Left renal cortex interstitium (tissue), 4 donors: ENCODE measurements at places on chromosomes 7 and 10. TPM values are rescaled to one million over a fixed set of nuclear protein-coding genes. Genes with fewer than 3 reads are reported as not detected.

DNA sequence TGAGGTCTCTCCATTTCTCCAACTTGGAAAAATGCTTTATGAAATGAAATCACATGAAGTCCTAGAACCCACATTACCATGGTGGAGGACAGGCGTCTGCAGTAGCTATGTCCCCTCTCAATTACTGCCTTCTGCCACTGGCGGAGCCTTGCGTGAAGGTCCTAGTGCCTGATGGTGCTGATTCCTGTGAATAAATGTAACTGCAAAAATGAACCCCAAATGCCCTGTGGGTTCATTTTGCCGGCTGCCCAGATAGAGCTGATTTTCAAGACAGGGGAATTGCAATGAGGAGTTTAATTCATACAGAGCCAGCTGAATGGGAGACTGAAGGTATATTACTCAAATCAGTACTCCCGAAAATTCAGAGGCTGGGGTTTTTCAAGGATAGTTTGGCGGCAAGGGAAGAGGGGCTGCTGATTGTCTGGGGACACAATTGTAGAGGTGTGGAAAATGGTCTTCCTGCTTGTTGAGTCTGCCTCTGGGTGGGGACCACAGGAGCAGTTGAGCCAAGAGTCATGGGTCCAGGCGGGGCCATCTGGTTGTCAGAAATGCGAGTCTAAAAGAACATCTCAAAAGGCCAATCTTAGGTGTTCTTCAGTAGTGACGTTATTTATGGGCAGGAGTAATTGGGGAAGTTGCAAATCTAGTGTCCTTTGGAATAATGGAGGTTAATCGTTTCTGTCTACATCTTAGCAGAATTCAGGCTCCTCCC, 13.5 kb downstream of the PRF1 start:
- DNase-seq, result no peak

GRCh38 chr7:919114-919442, 35.4 kb downstream of the ADAP1 start:
- DNase-seq, result no peak

GRCh38 chr7:151081170-151082101, 827 bp upstream of the FASTK start:
- DNase-seq, result no peak

GRCh38 chr10:34290412-34291081, 524.5 kb downstream of the PARD3 start:
- no peak for DNase-seq

Gene COL28A1
- 12.7 TPM for polyA plus RNA-seq

GRCh38 chr7:133290676-133291333, 37.9 kb downstream of the EXOC4 start:
- no peak for DNase-seq

- no peak for DNase-seq
Observed at GRCh38 chr7:117278040-117278439, 44.8 kb downstream of the WNT2 start.

- DNase-seq, result no peak
Observed at GRCh38 chr7:81211204-81211933, 292.5 kb upstream of the SEMA3C start.

DNA sequence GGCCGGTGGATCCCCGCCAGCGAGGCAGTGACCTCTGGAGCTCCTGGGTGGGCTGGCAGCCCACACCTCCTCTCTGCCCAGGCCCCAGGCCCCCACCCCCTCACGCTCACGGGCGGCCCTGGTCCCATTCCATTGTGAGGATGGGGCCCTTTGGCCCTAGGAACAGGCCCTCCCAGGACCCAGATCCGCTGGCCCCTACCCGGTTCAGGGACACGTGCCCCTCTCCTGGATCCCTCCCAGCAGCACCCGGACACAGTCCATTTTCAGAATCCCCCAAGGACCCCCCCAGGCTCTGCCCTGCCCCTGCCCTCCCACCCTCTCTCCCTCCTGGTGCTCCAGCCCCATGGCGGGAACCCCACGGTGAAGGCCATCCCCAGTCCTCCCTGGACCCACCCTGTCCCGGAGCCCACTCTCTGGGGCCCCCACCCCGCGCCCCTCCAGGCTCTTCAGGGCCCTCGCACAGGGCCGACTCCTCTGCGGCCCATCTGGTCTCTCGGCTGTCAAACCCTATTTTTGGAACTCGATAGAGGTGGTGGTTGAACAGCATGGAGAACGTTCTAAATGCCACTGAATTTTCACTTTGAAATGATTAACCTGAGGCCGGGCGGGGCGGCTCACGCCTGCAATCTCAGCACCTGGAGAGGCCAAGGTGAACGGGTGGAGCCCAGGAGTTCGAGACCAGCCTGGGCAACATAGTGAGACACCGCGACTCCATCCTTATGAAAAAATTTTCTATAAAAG, 8.1 kb downstream of the ADAP1 start:
- no peak for DNase-seq

Gene NCF1
- polyA plus RNA-seq, result 2.1 TPM

- DNase-seq, result no peak
Observed at GRCh38 chr10:100883312-100883821, 29.4 kb upstream of the SLF2 start.

DNA sequence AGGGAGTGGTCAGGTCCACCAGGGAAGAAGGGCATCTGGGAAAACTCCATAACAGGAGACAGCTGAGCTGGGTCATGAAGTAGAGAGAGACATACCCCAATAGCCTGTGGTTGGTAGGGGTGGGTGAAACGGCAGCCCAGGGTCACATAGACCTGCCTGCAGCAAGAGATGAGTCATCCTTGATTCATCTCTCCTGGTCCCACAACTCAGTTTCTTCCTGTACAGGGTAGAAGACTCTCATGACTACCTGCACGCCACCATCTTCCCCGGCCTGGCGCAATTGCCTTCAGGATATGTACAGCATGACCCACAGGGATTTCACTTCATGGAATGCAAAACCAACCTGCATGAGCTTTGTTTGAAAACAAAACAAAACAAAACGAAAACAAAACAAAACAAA, 45.1 kb upstream of the ADAM12 start:
- DNase-seq, result no peak

- no peak for DNase-seq
Observed at GRCh38 chr7:44366986-44367385, 41.6 kb upstream of the CAMK2B start.

DNA sequence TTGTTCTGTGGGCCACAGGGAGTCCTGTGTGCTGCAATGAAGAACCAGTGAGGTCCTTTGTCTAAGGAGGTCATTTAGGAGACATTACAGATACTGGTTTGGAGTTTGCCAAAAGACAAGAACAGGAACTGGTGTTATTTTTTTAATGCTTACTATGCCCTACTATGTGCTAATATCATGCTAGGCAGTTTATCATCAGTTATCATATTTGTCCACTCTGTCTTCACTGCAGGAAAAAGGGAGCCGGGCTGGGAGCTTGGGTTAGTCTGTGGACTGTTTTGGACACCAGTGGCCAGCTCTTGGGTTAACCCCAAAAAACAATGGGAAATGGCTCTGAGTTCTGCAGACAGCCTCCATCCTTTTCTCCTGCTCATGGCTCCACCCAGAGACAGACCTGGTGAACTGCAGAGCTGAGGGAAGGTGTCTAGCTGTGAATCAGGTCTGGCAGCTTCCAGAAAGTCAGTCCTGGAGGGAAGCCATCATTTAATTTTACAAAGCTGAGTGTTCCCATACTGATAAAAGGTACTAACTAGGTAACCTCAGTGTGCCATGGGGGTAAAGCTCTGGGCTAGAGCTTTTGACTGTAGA, 101.2 kb upstream of the ZNF746 start:
- no peak for DNase-seq

GRCh38 chr10:90834326-90834725, 23.5 kb downstream of the HTR7 start:
- DNase-seq, result no peak

DNA sequence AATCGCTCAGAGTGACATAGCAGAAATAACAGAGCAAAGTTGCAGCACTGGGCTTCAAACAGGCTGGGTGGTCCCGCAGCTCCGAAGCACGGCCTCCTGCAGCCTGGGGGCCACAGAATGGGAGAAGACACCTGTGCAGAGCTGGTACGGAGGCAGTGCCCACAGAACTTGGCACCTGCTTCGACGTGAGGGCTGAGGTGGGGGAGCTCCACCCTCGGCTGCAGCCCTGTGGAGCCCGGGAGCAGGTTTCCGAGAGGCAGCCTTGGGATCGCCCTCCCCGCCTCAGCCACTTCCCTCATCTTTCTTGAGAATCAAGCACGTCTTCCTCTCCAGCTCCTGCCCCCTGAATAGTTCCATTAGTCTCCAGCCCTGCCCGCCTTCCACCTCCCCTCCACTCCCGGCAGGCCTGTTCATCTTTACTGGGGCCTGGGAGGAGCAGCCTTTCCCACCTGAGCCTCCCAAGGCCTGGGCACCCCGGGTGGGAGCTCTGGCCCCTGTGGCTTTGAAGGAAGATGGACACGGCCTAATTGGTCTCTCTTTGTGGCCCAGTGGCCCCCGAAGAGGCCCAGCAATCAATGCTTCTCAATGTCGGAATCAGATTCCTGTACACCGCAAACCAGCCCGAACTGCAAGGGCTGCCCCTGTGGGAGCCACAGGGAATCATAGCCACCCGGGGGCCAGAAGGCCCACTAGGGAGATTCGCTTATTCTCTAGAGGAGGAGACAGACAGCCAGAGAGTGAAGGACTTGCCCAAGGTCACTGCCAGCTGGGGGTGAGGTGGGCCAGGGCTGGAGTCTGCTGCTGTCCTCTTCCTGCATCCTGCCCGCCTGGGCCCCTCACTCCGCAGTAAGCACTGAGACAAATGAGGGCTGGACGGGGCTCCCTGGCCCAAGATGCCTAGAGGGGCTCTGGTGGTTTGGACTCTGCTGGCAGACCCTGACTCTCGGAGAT, 17.0 kb upstream of the PCBD1 start:
- no peak for DNase-seq

Gene TRPV5
- 0.65 TPM for polyA plus RNA-seq

GRCh38 chr10:50931948-50932431, 46.6 kb upstream of the A1CF start:
- no peak for DNase-seq

- no peak for DNase-seq
Observed at GRCh38 chr10:63887600-63888370, 366.6 kb downstream of the REEP3 start.

GRCh38 chr10:100838986-100839385, 73.8 kb upstream of the SLF2 start:
- DNase-seq, result no peak
